ENCODE measurements at places on chromosomes 6 and 20.
A peak's percentile ranks its signal among the peaks of the same experiment; 100 is the strongest.

- no peak for DNase-seq
Measured at GRCh38 chr6:16671302-16672289, 89.7 kb downstream of the ATXN1 start.

- no peak for DNase-seq
Measured at GRCh38 chr20:57682184-57683101, 27.4 kb downstream of the PMEPA1 start.

- no peak for DNase-seq
Measured at GRCh38 chr6:138377844-138378243, at the start of gene SMIM28. Gene SMIM28 (plus strand): TSS chr6:138377905. CDS start chr6:138378073, 168 bp downstream.

GRCh38 chr6:4775494-4776130 lies 592 bp upstream of the CDYL start:
- DNase-seq: peak; percentile 34

- no peak for DNase-seq
Measured at GRCh38 chr20:33443006-33443511, 504 bp downstream of the SNTA1 start.

GRCh38 chr6:11331111-11331510 lies 98.6 kb upstream of the NEDD9 start:
- DNase-seq: no peak

GRCh38 chr20:37238935-37239451 lies 22.6 kb downstream of the GHRH start:
- DNase-seq: no peak

- DNase-seq: no peak
Measured at GRCh38 chr6:131693384-131693783, 7.8 kb downstream of the OR2A4 start.

DNA sequence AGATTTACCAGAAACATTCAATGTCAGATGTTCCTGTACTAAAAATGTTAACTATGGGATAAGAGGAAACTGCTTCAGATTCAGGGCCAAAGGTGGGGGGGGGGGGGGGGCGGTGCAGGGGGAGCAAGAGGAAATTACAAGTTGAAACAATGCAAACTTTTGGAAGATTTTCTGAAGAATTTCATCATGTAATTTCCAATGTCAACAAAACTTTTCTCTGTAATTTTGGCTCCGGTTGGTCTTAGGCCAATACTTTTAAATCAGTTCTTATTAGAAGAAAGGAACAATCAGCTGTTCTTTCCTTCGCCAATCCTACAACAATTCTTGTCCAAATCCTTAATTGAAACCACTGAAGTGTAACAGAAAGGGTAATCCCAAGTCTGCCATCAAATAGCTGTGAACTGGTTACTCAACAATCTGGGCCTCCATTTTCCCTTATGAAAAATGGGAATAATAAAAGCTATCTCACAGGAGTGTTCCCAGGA lies 13.1 kb downstream of the UQCC1 start:
- DNase-seq: no peak

DNA sequence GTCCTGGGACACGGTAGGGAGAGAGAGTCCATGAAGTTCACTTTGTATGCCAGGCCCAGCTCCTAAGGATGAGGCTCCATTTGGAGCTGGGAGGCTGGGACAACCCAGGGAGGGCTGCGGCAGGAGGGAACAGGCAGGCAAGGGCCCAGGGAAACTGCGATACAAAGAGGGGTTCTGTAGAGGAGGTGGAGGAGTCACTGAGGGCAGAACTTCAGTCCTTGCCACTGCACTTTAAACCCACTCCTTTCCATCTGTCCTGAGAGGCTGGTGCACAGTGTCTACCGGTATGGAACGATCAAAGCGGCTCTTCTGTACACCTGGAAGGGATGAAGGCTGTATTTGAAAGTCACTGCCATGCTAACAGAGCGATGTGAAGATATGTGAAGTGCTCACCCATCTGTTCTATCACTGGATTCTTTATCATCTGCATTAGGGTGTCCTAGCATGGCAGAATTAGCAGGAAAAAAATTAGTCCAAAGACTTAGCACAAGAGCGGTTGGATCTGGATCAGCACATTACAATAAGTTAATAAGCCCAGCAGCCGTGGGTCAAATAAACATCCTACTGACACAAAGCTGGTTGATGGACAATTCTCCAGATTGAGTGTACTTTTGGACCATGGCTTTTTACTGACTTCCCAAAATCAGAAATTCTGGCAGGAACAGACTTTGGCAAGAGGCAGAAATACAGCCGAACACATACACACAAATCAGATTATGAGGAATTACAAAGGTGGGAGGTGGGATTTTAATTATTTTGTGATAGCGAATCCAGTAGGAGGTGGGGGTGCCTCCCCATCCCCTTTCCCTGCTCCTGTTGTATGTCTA lies 20.9 kb upstream of the ZFAND3 start:
- no peak for DNase-seq

GRCh38 chr20:16051968-16052367 lies 521.3 kb downstream of the KIF16B start:
- DNase-seq: no peak

DNA sequence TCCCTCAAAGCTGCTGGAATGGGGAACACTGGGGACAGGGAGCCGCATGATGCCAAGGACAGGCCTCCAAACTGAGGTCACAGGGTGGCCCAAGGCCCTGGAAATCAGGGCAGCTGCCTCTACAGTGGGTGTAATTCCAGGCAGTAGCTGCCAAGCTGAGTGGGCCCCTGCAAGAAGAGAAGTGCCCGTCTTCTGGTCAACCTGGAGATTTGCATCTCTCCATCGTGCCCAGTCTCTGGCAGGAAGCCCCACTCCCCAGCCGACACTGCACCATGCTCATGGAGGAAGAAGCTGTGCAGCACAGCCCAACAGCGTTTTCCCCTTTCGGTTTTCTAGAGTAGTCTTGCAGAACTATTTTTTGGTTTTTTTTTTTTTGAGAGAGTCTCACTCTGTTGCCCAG lies 2.2 kb upstream of the FAM209A start:
- no peak for DNase-seq

- DNase-seq: no peak
Measured at GRCh38 chr20:44488551-44488950, 12.9 kb downstream of the TTPAL start.

DNA sequence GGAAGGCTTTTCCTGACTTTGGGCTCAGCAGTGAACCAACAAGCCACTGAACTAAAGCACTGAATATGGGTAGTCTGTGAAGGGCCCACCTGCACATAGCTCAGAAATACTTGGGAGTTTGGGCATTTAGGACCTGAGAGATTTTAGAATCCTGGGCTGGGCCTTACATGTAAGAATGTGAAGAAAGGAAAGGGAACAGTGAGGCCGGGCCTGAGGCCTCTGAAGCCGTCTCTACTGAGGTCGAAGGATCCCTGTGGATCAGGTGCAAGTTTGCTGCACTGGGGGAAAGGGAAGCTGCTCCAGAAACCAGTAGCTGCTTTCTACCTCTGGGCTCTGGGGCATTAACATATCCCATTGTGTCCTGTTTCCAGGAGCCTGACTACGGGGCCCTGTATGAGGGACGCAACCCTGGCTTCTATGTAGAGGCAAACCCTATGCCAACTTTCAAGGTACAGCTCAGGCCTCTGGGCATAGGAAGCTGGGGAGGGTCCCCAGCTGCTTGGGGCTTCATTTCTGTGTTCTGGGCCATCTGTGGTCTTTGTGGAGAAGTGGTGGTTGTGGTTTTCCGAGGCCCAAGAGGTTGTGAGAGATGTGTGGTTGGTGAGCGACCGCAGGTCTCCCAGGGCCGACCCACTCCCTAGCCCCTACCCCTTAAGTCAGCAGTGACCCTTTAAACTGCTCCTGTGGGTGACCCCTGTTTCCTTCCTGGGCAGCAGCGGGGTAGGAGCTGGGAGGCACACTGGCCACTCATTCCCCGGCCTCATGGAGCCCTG lies 30.3 kb downstream of the PLCG1 start:
- DNase-seq: no peak

- no peak for DNase-seq
Measured at GRCh38 chr6:57085471-57085870, 4.5 kb upstream of the ZNF451 start.

Measured in stimulated activated CD4-positive, alpha-beta T cell treated with anti-CD3 and anti-CD28 coated beads, Interleukin-1b, Interleukin-23, amount 100 ng/mL, for 1 hour (primary cell).